CD4-positive, alpha-beta T cell treated with Interleukin-4 for 1 hour (primary cell): ENCODE measurements at places on chromosomes 16 and 17.

DNA sequence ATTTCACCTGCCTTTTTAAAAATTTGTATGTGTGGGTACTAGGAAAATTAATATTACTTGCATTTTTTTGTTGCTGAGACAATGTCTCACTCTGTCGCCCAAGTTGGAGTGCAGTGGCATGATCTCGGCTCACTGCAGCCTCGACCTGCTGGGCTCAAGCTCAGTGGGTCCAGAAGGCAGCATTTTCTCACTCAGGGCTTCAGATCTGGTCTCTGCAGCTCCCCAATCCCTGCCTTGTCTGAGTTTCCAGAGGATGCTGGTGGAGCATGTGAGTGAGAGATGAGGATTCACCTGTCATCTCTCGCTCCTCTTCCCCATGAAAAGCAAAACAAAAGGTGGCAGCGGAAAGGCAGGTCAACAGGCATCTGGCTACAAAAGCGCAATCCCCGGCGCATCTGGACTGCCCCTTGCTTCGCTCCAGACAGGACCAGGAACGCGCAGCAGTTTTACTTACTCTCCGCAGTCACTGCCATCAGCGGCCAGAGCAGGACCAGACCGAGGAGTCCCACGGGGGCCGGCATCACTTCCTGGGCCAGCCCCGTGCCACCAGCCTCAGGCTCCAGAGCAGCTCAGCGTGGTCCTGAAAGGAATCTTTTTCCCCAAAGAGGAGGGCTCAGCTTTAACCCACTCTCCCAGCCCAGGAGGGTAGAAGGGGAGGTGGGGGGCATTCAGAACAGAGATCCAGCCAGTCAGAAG is 59.9 kb downstream of the LITAF start:
- no peak for DNase-seq

- no peak for DNase-seq
Observed at GRCh38 chr16:68700831-68701230, 36.3 kb upstream of the CDH1 start.

- DNase-seq = no peak
Observed at GRCh38 chr16:534135-534534, 6.6 kb downstream of the CAPN15 start.

DNA sequence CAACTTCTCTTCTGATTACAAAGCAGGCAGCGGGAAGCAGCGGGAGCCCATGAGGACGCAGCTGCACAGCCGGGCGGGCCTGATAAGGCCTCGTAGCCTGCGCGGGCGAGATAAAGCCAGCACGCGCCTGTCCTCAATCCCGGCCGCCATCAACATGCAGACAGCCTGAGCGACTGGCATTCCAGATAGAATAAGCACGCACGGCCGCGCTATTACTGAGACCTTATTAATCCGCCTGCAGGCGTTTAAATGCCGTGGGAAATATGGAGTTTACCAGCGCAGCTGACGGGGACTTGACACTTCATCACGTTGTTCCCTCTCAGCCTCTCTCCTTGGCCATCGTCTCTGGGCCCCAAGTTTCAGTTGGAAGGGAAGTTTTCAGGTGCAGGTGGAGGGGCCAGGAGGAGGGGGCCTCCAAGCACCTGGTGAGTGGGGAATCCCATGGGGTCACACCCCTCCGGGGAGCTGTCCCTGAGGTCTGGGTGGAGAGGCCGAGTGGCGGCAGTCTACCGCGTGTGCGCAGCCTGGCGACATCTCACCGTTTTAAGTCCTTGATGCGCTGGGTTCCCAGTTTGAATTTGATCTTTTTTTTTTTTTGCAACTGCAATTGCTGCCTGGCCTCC is 27.3 kb upstream of the CBFA2T3 start:
- no peak for DNase-seq

GRCh38 chr16:24875466-24875865 is 29.7 kb downstream of the SLC5A11 start:
- no peak for DNase-seq

DNA sequence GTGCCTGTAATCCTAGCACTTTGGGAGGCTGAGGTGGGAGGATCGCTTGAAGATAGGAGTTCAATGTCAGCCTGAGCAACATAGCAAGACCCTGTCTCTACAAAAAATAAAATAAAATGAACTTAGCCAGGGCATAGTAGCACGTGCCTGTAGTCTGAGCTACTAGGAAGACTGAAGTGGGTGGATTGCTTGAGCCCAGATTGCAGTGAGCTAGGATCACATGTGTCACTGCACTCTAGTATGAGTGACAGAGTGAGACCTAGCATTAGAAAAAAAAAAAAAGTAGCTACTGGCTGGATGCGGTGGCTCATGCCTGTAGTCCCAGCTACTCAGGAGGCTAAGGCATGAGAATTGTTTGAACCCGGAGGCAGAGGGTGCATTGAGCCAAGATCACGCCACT is 6.0 kb downstream of the ADAP2 start:
- no peak for DNase-seq

DNA sequence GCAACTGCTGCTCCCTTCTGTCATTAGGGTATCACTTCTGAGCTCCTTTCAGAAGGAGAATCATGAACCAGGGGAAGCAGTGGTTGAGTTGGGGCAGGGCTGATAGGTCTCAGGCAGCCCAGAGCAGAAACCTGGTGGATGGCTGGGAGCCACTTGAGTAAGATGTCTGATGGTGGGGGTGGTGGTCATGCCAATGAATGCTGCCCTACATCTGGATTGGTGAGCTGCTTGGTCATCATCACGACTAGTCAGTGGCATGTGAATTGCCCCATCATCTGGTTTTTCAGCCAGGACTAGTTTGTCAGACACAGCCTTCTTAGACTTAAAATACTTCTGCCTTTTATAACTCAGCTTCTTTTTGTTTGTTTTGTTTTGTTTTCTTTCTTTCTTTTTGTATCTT is 2.6 kb downstream of the GID4 start:
- DNase-seq = no peak

GRCh38 chr17:73798111-73798748 is 154.0 kb upstream of the SDK2 start:
- DNase-seq = no peak
